ENCODE measurements at places on chromosomes 12 and 14.

GRCh38 chr14:96824283-96824682 lies 27.1 kb downstream of the VRK1 start:
- no peak overlapping the region for H3K27ac ChIP-seq
- no peaks in the 10 kb centered on the region for H3K36me3 ChIP-seq
- no peaks in the 10 kb centered on the region for H3K27me3 ChIP-seq
- DNase-seq: no peak

DNA sequence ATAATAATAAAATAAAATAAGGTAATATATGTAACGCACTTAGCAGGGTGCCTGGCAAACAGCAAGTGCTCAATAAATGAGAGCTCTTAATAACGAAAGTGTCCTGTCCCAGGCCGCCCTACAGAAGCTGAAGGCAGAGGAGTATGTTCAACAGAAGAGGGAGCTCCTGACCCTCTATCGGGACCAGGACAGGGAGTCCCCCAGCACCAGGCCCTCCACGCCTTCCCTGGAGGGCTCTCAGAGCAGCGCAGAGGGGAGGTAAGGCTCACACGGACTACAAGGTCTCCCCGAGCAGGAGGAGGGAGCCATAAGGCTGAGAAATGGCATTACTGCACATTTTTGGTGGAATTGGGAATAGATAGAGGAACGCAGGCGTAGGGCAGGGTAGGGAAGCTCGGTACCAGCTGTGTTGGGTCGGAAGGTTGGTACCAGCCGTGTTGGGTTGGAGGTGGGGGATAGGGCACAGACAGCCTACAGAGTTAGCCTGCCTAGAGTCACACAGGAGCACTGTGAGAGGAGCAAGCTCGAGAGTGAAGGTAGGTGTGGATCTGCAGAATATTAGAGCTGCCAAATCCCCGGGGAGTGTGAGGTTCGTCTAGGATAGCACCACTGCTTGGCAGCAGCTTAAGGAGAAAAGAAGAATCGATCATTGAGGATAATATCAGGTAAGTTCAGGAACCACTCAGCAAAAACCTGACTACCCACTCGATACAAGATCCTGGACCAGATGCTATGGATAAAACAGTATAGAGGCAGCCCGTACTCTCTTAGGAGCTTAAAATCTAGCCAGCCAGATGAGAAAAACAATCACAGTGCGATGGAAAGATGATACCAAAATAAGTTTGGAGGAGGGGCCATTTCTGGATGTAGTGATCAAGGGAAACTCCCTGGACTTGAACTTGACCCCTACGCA lies 15.3 kb downstream of the TNFRSF1A start:
- peaks cover 69% of the 10 kb centered on the region for H3K4me1 ChIP-seq
- DNase-seq: no peak
- no peaks in the 10 kb centered on the region for H3K27me3 ChIP-seq
- H3K36me3 ChIP-seq: peaks cover 41% of the 10 kb centered on the region
- H3K27ac ChIP-seq: peak overlapping the region; percentile 73

DNA sequence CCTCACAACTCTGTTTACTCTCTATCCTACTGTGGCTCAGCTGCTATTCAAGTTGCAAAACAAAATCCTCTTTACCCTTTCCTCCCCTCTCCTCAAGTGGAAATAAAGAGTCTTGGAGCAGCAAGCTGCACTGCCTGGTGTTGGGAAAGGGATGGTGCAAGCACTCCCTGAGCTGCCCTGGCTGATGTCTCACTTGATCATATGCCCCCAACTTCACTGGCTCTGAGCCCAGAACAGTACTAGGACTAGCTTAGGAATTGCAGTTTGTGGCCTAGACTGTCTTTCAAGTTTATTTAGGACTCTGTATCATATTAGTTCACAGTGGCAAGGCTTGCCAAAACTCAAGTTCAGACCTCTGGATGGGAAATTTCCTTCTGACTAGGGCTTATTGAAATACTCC lies 1683.8 kb upstream of the SEL1L start:
- H3K4me3 ChIP-seq: no peak overlapping the region
- no peaks in the 10 kb centered on the region for H3K4me1 ChIP-seq
- H3K27ac ChIP-seq: no peak overlapping the region

GRCh38 chr12:58321414-58321813 lies 380.0 kb downstream of the ATP23 start:
- H3K27me3 ChIP-seq: no peaks in the 10 kb centered on the region
- no peaks in the 10 kb centered on the region for H3K4me1 ChIP-seq
- no peak overlapping the region for H3K4me3 ChIP-seq
- no peaks in the 10 kb centered on the region for H3K36me3 ChIP-seq
- H3K27ac ChIP-seq: no peak overlapping the region

GRCh38 chr12:73589220-73589619 lies 948.4 kb upstream of the ATXN7L3B start:
- no peaks in the 10 kb centered on the region for H3K27me3 ChIP-seq
- H3K4me3 ChIP-seq: no peak overlapping the region
- no peaks in the 10 kb centered on the region for H3K36me3 ChIP-seq
- no peak overlapping the region for H3K27ac ChIP-seq
- no peaks in the 10 kb centered on the region for H3K4me1 ChIP-seq

GRCh38 chr14:36086629-36087395 lies 89.7 kb downstream of the PTCSC3 start:
- H3K36me3 ChIP-seq: no peaks in the 10 kb centered on the region
- no peaks in the 10 kb centered on the region for H3K27me3 ChIP-seq
- H3K4me3 ChIP-seq: no peak overlapping the region
- DNase-seq: no peak
- H3K27ac ChIP-seq: no peak overlapping the region
- H3K4me1 ChIP-seq: peaks cover 4% of the 10 kb centered on the region

GRCh38 chr12:31584782-31585181 lies 6.2 kb downstream of the DENND5B start:
- H3K27ac ChIP-seq: no peak overlapping the region
- H3K4me1 ChIP-seq: peaks cover 16% of the 10 kb centered on the region
- DNase-seq: no peak
- no peak overlapping the region for H3K4me3 ChIP-seq
- no peaks in the 10 kb centered on the region for H3K36me3 ChIP-seq

DNA sequence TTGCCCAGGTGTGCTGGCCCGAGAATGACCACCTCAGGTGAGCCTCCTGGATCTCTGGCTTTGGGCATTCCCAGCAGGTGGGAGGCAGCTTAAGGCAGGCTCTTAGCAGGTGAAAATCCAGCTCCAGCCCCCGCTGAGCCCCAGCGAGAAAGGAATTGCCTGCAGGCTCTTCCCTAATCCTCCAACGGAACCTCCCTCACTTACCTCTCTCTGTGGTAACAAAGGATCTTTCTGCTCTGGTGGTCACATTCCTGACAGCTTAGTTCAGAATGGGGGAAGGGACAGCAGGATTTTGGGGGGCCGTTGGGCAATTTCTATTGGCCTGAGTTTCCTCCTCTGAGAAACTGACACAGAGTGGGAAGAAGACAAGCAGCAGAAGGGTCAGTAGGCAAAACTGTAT lies 116.0 kb upstream of the LHX5 start:
- H3K36me3 ChIP-seq: no peaks in the 10 kb centered on the region
- no peak overlapping the region for H3K4me3 ChIP-seq
- no peak overlapping the region for H3K27ac ChIP-seq

DNA sequence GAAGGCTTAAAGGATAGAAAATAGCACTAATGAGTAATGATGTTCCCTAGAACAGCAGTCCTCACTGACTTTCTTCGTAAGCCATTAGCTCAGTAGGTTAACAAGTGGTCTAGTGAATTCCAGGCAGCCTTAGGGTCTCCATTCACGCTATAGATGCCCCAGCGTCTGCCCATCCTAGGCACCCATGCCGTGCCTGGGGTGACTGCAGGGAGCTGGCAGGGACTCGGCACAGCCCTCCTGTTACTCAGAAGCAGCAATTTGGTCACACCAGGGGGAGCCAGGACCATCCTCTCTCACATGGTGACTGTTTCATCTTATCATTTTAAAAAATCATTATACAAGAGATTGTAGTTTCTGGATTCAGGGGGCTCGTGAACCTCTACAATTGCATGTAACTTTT lies 66.0 kb upstream of the TRAF3 start:
- H3K4me3 ChIP-seq: no peak overlapping the region
- H3K4me1 ChIP-seq: no peaks in the 10 kb centered on the region
- no peak for DNase-seq

- H3K36me3 ChIP-seq: no peaks in the 10 kb centered on the region
- H3K4me1 ChIP-seq: peaks cover 40% of the 10 kb centered on the region
- H3K27ac ChIP-seq: no peak overlapping the region
- H3K4me3 ChIP-seq: no peak overlapping the region
- no peaks in the 10 kb centered on the region for H3K27me3 ChIP-seq
- no peak for DNase-seq
Observed at GRCh38 chr14:30995689-30996088, 29.8 kb upstream of the AP4S1 start.

GRCh38 chr12:116624516-116624915 lies 65.3 kb downstream of the MAP1LC3B2 start:
- H3K27me3 ChIP-seq: no peaks in the 10 kb centered on the region
- no peaks in the 10 kb centered on the region for H3K4me1 ChIP-seq
- no peak overlapping the region for H3K4me3 ChIP-seq
- no peak overlapping the region for H3K27ac ChIP-seq

- H3K4me3 ChIP-seq: no peak overlapping the region
- H3K27ac ChIP-seq: no peak overlapping the region
- H3K27me3 ChIP-seq: no peaks in the 10 kb centered on the region
- H3K36me3 ChIP-seq: no peaks in the 10 kb centered on the region
- H3K4me1 ChIP-seq: no peaks in the 10 kb centered on the region
Observed at GRCh38 chr14:37437490-37437889, 157.6 kb downstream of the FOXA1 start.

- no peak for DNase-seq
- H3K4me3 ChIP-seq: no peak overlapping the region
- H3K4me1 ChIP-seq: no peaks in the 10 kb centered on the region
- H3K36me3 ChIP-seq: no peaks in the 10 kb centered on the region
- H3K27ac ChIP-seq: no peak overlapping the region
- no peaks in the 10 kb centered on the region for H3K27me3 ChIP-seq
Observed at GRCh38 chr14:41235466-41235865, 371.2 kb upstream of the LRFN5 start.
